Immature natural killer cell (primary cell): ENCODE measurements at places on chromosomes 7 and 10.

GRCh38 chr7:74028321-74028838, 407 bp downstream of the ELN start:
- no peak for DNase-seq

DNA sequence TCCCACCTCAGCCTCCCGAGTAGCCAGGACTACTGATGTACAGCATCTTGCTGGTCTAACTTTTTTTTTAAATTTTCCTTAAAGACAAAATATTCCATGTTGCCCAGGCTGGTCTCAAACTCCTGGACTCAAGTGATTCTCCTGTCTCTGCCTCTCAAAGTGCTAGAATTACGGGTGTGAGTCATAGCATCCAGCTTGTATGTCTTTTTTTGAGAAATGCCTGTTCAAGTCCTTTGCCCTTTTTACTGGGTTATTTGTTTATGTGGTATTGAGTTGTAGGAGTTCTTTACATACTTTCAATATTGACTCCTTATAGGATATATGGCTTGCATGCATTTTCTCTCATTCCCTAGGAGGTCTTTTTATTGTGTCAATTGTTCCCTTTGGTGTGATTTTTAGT, 486.4 kb downstream of the MAGI2 start:
- DNase-seq = no peak

DNA sequence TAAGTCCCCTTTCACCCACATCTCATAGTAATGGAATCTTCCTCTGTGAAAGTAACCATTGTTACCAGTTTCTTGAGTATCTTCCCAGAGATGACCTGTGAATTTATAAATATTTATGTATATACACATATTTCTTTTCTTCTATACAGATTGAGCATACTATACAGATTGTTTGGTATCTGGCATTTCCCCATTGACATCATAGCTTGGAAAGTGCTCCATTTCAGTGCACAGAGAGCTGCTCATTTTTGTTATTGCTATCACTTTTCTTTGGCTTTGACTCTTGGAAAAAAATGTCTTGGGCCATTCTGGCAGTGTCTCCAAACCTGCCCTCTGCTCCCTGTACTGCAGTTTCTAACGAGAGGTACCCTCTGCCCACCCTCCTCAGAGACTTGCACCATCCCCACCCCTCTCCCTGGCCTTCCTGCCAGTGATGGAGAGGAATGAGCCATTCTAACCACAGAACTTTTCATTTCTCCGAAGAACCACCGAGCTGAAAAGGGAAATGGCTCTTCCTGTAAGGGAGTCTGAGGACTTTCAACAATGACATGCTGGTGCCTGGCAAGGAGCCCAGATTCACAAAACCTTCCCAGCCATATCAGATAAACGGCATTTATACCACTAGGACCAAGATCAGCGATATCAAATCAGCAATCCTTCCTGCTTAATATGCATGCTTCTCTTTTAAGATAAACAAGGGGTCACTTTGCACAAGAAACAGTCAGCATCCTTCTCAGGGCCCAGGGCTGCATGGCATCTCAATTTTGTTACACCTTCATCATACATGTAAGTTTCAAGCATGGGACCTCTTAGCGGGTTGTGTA, 19.7 kb upstream of the CCSER2 start:
- DNase-seq = no peak

- no peak for DNase-seq
These were observed 35.0 kb downstream of the SH3PXD2A start for GRCh38 chr10:103820101-103821062.

- DNase-seq = no peak
These were observed 6.1 kb downstream of the GSTO1 start for GRCh38 chr10:104260775-104261115.

GRCh38 chr10:76982671-76983070, 654.9 kb downstream of the KCNMA1 start:
- no peak for DNase-seq

GRCh38 chr7:18475488-18475887, 20.1 kb upstream of the HDAC9 start:
- no peak for DNase-seq

- no peak for DNase-seq
These were observed 394.9 kb downstream of the HTR7 start for GRCh38 chr10:90462749-90463470.
